ENCODE measurements at places on chromosomes 2 and 18.

DNA sequence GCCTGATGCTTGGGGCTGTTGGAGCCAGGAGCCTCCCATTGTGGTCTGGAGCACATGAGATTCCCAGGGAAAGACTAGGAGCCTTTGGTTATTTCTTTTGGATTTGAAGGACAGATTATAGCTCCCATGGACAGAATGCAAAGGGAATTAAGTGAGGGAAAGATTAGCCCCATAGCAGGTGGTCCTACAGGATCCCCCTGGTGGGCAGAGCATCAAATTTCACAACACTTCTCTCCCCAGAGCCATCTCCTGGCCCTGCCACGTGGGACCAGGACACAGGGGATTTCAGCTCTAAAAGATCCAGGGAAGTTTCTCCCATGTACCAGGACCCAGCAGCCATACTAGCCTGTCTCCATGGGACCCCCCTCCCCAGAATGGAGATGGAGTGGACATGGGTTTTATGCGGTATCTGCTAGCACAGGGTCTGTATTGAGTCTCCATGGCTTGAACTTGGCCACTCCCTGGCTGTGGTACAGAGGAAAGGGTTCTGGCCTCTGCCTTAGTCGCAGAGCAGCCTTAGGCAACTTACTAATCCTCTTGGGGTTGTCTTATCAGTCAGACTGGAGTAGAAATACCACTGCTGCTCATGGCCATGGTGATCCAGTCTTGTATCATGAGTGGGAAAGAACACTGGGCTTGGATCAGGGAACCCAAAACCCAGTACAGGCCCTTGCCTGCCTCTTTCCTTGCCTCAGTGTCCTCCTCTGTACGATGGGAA lies 6.8 kb upstream of the PLB1 start:
- no peak for DNase-seq

DNA sequence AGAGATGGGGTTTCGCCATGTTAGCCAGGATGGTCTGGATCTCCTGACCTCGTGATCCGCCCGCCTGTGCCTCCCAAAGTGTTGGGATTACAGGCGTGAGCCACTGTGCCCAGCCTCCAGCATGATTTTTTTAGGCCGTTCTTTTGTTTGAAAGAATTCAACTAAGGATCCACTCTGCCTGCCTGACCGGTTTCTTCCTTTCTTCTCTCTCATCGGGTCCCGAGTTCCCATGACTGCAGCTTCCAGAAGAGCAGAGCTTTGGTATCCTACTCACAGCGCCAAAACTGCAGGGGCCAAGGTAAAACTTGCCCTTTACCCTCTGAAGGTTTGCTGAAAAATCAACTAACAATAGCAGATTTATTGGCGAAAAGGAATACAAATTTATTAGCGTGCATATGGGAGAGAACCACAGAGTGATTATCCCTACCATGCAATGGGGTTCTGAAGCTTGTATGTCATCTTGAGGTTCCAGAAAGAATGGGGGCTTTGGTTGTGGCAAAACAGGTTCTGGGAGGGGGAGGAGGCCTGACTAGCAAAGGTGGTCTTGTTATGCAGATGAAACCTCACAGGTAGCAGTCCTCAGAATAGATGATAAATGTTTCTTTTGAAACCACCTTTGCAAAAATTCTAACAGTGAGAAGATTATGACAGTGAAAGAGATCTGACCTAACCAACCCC lies 87.0 kb upstream of the MSH6 start:
- no peak for DNase-seq

DNA sequence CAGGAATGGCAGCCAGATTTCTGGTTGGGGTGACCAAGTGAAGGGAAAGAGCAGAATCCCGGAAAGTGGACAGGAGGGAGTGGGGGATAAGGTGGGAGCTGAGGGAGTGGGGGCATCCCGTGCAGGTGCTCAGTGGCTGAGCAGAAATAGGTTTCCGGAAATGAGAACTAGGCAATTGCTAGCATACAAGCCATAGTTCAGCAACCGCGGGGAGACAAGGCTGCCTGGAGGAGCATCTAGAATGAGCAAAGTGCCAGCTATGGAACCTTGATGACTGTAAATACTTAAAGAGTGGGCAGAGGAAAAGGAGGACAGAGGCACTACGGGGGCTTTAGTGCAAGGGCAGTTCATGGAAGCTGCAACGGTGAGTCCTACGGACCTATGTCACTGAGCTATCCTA lies 220.2 kb downstream of the BCL11A start:
- DNase-seq, result no peak

- no peak for DNase-seq
Measured at GRCh38 chr18:63604791-63605567, 17.8 kb downstream of the SERPINB13 start.

DNA sequence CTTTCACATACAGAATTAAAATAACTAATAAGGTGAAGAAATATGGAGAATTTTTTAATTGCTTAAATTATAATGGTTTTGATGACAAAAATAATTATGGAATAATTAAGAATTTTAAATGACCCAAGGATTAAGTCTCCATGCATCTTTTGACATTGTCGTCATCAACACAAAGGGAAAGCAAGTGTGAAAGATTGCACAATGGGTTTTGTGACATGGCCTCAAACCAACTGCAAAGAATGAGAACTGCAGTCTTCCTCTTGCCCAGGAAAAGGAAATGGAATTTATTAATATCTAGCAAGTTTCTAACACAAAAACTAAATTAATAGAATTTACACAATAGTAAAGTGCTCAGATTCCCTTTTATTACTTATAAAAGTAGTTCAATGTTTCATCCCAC lies 329.1 kb upstream of the PKDCC start:
- DNase-seq, result no peak
